ENCODE measurements at places on chromosomes 2 and 18.

DNA sequence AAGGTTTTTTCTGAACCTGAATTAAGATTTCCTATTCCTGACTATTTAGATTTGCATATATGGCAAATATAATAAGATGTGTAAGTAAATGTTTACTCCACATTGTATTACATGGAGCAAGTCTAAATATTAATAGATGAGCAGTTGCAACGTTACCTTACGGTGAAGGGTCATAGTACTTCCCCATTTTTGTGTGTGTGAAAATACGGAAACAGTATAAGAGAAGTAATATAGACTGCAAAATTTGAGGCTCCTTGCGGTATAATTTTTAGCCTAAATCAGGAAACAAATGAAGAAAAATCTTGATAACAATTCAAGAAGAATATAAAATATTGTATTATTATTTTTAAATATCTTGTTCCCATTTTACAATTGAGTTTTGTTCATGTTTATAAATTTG lies 434.2 kb downstream of the GRB14 start:
- DNase-seq: no peak

DNA sequence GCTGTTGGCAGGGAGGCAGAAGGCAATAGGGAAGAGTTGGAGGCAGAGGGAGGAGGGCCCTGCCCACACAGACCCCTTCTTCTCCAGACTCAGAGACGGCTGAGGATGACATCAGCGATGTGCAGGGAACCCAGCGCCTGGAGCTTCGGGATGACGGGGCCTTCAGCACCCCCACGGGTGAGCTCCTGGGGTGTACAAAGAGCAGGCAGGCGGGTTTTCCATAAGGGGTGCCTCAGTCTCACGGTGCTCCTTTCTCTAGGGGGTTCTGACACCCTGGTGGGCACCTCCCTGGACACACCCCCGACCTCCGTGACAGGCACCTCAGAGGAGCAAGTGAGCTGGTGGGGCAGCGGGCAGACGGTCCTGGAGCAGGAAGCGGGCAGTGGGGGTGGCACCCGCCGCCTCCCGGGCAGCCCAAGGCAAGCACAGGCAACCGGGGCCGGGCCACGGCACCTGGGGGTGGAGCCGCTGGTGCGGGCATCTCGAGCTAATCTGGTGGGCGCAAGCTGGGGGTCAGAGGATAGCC lies 10.0 kb downstream of the SPEG start:
- DNase-seq: no peak

- no peak for DNase-seq
These were observed 193.5 kb upstream of the GLI2 start for GRCh38 chr2:120541972-120542670.

GRCh38 chr2:98084869-98085238 lies 2.1 kb upstream of the VWA3B start:
- DNase-seq: no peak

- DNase-seq: no peak
These were observed 45.0 kb downstream of the CYRIA start for GRCh38 chr2:16620590-16620989.

- peak; percentile 77 for DNase-seq
These were observed 568 bp downstream of the TMEM131 start for GRCh38 chr2:97995026-97995733.

DNA sequence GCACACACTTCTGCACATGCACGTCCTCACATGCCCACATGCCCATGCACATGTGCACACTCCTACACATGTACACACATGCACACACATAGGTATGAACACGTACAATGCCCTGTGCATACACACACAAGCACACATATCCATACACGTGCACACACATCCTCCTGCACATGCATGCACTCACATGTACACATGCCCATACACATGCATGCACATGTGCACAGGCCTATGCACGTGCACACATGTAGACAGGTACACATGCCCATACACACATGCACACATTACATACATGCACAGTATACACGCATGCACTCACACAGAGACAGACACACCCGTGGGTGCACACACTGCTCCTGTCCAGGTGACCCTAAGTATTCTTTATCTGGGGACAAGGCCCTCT lies 34.3 kb downstream of the GPC1 start:
- no peak for DNase-seq

GRCh38 chr2:38465789-38466127 lies 88.7 kb upstream of the ATL2 start:
- peak; percentile 70 for DNase-seq

DNA sequence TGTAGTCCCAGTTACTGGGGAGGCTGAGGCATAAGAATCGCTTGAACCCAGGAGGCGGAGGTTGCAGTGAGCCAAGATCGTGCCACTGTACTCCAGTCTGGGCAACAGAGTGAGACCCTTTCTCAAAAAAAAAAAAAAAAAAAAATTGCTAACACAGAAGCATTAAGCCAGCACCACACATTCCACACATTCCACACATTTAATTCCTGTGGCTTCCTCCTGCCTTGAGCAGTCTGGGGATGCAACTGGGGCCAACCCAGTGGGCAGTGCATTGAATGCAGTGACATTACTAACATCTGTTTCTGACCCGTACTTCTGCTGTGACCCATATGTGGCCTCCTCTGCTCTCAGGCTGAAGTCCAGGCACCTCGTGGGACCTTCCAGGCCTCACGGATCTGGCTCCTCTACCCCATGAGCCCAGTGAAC lies 107.0 kb downstream of the BCL2L11 start:
- no peak for DNase-seq

GRCh38 chr2:218334531-218334930 lies 22.1 kb upstream of the CATIP start:
- DNase-seq: no peak

- DNase-seq: no peak
These were observed 25.6 kb downstream of the BCL2 start for GRCh38 chr18:63293935-63294334.

DNA sequence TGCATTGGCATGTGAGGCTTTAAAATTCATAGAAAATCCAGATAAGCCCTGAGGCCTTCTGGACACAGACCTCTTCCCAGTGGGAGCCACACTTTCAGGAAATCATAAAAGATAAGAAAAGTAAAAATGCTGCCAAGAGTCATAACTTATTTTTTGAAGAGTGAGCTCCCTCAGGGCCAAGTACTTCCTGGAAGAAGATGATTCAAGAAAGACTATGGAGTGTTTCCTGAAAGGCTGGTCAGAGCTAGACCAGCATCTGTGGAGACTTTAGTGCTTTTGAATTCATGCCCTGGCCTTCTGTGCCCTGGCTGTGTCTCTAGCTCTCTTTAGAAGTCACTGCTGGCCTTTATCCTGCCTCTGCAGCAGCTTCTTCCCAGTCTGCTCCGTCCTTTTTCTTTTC lies 6.4 kb upstream of the XDH start:
- no peak for DNase-seq

GRCh38 chr2:45821558-45822271 lies 170.2 kb downstream of the PRKCE start:
- no peak for DNase-seq

GRCh38 chr18:29969876-29970275 lies 1072.7 kb downstream of the DSC3 start:
- DNase-seq: no peak

DNA sequence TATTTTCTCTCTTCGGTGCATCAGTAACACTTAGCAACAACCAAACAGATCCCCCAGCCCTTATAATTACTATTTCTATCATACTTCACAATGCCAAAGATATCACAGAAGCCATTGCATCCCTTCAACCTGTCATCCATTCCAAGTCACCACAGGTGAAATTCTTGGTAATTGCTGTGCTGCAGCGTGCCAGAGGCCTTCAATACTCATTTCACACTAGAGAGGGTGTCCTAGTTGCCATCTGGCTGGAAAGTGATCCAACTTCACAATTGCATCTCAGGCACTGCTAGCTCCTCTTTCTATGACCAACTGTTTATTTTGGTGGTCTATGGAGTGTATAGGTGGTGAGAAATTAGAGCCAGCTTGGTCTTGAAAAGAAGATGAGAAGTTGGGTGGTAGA lies 131.2 kb downstream of the NUP35 start:
- no peak for DNase-seq

DNA sequence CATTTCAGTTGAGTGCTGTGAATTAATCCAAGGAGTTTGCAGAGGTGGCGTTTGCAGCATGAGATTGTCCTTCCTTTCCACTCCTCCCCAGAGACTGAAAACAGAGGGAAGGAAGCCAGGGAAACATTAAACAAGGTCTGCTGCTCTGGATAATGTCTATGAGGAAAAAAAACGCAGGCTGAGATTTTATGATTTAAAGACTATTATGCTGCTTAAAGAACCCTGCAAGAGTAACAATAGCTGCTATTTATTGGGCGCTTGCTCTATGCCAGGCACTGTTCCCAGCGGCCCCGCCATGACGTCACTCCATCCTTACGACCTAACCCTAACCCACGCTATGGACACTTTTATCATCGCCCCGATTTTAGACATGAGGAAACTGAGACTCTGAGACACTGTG lies 222.4 kb downstream of the BCL2 start:
- DNase-seq: no peak

DNA sequence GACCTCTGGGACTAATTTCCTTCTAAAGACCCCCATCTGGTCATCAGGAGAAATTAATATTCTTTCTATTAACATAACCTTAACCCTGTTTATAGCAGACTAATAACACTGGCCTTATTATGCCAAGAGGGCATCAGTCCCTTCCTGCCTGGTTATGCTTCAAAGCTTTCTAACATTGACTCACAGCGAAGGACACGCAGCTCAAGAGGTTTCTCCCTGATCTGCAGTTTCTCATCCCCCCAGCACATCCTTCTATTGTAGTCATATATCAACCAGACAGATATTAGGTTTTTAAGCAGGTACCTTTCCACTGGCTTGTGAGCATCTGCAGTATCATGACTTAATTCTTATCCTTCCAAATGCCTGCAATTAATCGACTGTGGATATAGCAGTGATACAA lies 100.0 kb upstream of the CXCR4 start:
- DNase-seq: no peak

DNA sequence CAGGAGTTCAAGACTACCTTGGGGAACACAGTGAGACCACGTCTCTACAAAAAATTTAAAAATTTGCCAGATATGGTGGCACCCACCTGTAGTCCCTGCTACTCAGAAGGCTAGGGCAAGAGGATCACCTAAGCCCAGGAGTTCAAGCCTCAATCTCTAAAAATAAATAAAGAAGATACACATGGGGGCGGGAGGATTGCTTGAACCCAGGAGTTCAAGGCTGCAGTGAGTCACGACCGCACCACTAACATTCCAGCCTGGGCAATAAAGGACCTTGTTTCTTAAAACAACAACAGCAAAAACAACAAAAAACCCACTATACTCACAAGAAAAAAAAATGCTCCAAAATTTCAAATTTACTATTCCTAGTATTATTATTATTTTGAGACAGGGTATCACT lies 10.0 kb upstream of the ICA1L start:
- DNase-seq: no peak

- DNase-seq: no peak
These were observed 201.7 kb downstream of the NRP2 start for GRCh38 chr2:205883965-205884364.

- DNase-seq: no peak
These were observed 17.8 kb downstream of the NPC1 start for GRCh38 chr18:23568281-23569138.

- no peak for DNase-seq
These were observed 26.8 kb downstream of the STK17B start for GRCh38 chr2:196144513-196145126.

DNA sequence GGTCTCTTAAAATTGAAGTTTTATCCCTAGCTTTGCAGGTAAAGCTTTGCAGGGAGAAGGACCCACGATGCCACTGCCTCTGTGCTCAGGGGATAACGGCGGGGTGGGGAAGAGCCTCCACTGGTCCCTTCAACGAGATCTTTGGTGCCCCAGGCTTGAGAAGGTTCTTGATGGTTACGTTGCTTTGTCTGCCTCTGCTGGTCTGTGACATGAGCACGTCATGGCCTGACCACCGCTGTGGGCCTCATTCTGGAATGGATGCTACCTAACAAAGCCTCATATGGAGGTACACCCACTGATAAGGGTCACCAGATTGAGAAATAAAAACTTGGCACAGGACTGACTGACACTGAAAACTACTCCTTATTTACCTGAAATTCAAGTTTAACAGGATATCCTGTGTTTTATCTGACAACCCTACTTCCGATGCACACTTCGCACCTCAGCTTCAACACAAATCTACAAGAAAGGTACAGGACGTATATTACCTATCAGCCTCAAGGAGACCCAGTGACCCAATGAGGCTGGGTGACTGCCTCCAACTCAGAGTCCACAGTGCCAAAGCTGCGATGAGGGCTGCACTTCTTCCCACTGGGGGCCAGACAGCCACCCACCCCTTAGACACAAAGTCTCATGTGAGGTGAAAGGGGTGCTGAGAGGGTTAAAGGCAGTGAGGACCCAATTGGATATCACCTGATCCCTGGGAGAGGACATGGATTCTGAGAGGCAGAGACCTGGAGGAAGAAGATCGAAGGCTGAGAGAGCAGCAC lies 64.9 kb downstream of the EIPR1 start:
- no peak for DNase-seq

- peak; percentile 17 for DNase-seq
These were observed 172.7 kb upstream of the TRIB2 start for GRCh38 chr2:12543978-12544558.

- DNase-seq: no peak
These were observed 84.3 kb downstream of the MCFD2 start for GRCh38 chr2:46831051-46831868.

- no peak for DNase-seq
These were observed 83.2 kb downstream of the ASB1 start for GRCh38 chr2:238509903-238510302.

DNA sequence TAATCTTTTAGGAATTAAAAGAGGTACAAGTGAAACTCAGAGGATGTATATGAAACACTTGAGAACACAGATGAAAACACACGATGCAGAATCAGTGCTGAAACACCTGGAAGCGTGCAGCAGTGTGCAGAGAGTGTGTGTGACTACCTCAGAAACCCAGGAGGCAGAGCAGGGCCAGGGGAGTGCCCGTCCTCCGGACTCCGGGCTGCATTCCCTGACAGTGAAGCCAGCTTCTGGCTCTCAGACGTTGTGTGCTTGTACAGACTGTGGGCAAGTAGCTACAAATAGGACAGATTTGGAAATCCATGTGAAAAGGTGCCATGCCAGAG lies 34.6 kb downstream of the ZNF407 start:
- DNase-seq: no peak

- DNase-seq: no peak
These were observed 10.3 kb downstream of the ITGA6 start for GRCh38 chr2:172437419-172438341.

- DNase-seq: no peak
These were observed 339.3 kb upstream of the TMEFF2 start for GRCh38 chr2:192534072-192534471.

DNA sequence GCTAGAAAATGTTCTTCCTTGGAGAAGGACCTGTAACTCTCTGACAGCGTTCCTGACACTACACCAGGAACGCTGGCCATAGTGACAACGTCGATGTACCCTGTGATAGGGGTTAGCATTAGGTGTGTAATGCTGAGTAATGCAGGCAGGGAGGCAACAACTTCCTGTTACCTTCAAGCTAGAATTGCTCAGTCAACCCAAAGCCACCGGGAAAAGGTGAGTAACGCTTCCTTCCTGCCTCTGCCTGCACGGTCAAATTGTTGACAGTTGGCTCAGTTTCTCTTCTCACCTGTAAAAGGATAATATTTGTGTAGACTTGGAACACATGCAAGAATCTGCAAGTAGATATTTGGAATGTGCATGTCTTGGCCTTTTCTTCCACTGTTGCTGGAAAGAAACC lies 12.7 kb downstream of the FAM110C start:
- no peak for DNase-seq

- no peak for DNase-seq
These were observed 26.9 kb upstream of the COL6A3 start for GRCh38 chr2:237440819-237441281.
